ENCODE measurements at places on chromosomes 16 and 17.

GRCh38 chr16:69116256-69116875 is 10.9 kb downstream of the HAS3 start:
- no peak for DNase-seq

GRCh38 chr17:46826116-46826515 is 7.6 kb upstream of the WNT3 start:
- DNase-seq: no peak

GRCh38 chr17:54898576-54898975 is 2.1 kb upstream of the TOM1L1 start:
- no peak for DNase-seq

GRCh38 chr16:10949424-10949970 is 5.1 kb downstream of the CLEC16A start:
- peak; percentile 30 for DNase-seq

- DNase-seq: no peak
Observed at GRCh38 chr17:61426482-61427304, 25.5 kb upstream of the TBX4 start.

DNA sequence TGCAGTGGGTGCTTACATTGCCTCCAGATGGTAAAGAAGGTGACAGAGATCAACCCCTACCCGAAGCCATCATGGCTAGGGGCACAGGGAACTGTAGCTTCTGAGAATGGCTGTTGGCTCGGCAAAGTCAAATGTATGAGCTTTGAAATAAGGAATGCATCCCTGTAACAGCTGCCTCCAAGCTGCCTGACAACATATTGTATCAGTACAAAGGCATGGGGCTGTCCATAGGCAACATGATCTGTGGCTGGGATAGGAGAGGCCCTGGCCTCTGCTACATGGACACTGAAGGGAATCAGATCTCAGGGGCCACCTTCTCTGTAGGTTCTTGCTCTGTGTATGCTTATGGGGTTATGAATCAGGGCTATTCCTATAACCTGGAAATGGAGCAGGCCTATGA is 119.2 kb upstream of the NETO2 start:
- no peak for DNase-seq

- DNase-seq: peak; percentile 36
Observed at GRCh38 chr17:64320613-64321553, 57.8 kb upstream of the TEX2 start.

- no peak for DNase-seq
Observed at GRCh38 chr16:56641166-56641565, 2.7 kb downstream of the MT1A start.

GRCh38 chr16:89720551-89720812 is 216 bp downstream of the VPS9D1 start:
- peak; percentile 9 for DNase-seq

DNA sequence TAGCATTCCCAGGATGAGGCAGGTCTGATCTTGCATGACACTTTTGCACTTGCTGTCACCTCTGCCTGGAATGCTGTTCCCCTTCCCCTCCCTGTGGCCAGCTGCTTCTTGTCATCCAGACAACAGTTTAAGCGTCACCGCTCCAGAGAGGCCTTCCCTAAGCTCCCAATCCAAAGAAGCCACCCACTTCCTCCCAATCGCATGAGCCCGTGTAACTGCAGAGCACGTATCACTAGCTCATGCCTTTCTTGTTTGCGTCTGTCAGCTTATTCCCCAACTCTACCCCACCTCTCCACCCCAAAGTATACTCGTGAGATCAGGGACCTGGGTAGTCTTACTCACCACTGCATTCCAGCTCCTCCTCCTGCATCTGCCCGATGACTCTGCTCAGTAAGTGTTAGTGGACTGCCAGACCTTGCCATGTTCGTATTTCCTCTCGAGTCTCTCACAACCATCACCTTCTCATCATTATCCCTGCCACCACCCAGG is 92.8 kb downstream of the GAS7 start:
- DNase-seq: no peak

- DNase-seq: no peak
Observed at GRCh38 chr16:21590796-21591195, 8.6 kb upstream of the METTL9 start.

DNA sequence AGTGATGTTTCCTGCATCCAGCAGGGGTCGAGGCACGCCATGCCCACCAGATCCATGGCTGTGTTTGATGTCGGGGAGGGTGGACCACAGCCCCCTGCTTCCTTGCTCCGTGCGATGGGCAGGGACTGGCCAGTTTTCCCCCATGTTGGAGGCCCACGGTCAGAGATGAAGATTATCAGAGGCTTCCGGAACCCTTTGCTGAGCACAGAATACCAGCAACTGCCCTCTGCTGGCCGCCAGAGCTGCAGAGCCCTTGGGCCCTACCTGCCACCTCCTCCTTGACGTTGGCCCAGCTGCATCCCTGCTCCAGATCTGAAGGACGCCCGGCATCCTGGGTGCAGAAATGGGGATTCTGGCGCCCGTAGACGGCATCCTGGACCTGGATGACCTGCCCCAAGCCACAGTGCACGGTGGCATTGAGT is 23.7 kb upstream of the BCO1 start:
- no peak for DNase-seq

GRCh38 chr17:82297714-82298537 is 19.5 kb downstream of the CD7 start:
- DNase-seq: peak; percentile 94

DNA sequence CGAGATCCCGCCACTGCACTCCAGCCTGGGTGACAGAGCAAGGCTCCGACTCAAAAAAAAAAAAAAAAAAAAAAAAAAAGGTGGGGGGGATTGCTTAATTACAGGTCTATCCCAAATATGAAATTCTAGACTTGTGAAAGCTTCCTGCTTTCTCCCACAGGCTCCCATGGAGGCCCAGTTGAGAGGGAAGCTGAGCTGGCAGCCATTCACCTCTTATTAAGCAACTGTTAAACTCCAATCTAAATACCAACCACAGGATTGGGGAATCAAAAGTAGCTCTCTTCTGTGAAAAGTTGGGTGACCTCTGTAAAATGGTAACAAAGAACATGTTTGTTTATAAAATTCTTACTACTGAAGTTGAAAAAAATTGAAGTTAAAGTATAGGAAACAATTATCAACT is 45.8 kb upstream of the STAC2 start:
- DNase-seq: no peak

DNA sequence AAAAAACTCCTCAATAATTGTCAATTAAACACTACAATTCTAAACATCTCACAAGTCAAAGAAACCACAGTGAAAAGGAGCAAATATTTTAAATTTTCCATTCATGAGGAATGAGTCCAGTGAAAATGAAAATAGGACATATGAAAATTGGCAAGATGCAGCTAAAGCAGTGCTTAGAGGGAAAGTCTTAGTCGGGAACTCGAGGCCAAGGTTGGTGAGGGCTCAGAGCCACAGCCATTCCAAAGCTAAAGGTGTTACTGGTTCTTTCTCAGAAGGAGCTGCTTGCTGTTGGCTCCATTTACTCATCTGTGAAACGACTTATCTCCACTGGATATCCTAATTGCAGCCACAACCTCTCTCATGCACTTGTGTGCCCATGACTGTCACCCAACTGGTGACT is 6.5 kb downstream of the SLC38A8 start:
- DNase-seq: no peak

- DNase-seq: no peak
Observed at GRCh38 chr16:17204206-17204605, 266.6 kb downstream of the XYLT1 start.

DNA sequence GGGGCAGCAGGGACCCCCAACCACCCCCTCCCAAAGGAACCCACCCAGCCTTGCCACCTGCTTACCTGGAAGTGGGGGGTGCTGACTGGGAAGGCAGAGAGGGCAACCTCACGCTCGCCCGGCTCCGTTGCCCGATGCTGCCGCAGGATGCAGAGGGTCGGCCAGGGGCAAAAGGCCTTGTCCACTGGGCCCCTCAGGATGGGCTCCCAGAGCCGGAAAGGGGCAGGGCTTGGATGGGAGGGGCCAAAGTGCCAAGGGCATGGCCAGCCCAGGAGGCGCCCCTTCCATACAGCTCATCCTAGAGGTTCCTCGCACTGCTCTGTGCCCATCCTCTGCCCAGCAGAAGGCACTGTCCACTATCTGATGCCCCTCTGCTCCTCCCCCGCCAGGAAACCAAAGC is 59.4 kb downstream of the SRCIN1 start:
- DNase-seq: no peak

DNA sequence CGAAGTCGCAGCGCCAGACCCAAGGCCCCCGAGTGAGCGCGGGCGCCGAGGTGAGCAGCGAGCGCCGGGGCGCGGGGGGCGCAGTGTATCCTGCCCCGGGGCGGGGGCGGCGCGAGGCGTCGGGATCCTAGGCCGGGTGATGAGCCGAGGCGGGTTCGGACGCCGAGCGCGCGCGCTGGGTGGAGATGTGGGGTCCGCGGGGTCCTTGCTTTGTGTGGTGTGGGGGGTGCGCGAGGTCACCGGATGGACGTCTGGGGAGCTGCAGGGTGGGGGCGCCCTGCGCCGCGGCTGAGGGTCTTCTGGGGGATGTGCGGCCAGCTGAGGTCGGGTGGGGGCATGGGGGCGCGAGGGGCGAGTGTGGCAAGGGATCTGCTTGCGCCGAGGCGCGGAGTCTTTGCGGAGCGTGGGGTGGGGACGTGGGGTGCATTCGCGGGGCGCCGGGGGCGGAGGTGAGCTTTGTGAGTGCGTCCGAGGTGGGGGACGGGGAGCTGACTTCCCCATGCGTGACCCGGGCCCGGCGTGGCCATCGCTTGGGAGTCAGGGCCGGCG is 560 bp downstream of the RAI1 start:
- peak; percentile 26 for DNase-seq

DNA sequence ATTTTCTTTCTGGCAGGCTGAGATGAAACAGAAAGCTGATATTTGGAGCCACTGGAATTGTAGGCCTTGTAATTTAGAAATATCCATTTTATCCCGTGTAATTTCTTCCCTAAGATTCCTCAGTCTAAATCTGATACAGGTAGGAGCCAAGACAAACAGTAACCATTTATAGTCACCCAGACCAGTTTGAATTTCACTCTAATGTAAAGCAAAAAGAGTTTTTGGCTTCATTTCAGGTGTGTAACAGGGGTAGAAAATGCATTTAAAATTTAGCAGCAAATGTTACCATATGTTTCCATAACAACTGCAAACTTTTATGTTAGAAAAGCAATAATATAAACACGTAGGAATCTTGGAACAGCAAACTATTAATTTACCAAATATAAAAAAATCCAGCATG is 249.4 kb downstream of the FTO start:
- no peak for DNase-seq

- DNase-seq: no peak
Observed at GRCh38 chr16:89936034-89936433, 12.5 kb upstream of the DEF8 start.

GRCh38 chr16:58025351-58026138 is at the start of gene MMP15:
TSS of gene MMP15 (plus strand) at chr16:58025754. CDS start at chr16:58026351, 597 bp downstream.
- peak; percentile 35 for DNase-seq

- DNase-seq: no peak
Observed at GRCh38 chr16:68995011-68995504, 110.4 kb upstream of the HAS3 start.

DNA sequence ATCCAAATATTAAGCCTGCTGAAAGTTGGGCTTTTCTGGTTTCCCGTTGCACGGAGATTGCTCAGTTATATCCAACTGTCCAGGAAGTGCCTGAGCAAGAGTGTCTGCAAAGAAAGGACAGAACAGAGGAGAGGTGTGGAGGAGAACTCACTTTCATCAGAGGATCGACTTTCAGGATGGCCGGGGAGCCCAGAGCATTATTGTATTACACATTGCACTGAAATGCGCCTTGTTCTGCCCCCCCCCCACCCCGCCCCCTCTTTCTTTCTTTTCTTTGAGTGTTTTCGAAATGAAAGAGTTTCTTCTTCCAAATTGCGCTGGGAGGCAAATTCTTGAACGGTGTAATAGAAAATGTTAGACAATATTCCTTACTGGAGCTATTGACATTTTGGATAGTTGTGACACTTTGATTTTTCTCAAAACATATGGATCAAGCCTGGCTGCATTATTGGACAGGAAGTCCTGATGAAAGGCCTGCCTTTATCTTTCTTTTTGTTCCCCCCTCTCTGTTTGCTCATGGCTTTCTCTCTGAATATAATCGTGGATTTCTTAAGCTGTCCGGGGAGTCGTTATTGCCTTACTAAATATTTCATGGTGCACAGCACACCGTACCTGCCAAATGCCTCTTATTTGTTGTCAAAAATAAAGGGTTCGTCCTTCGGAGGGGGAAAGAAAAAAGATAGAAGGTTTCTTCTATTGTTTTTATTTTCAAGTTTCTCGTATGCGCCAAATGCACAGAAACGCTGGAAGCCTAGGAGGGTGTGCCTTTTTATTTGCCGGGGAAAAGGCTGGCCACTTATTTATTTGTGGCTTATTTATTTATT is 110.8 kb downstream of the IRX3 start:
- no peak for DNase-seq

- no peak for DNase-seq
Observed at GRCh38 chr16:4647644-4647980, 23.0 kb downstream of the MGRN1 start.

DNA sequence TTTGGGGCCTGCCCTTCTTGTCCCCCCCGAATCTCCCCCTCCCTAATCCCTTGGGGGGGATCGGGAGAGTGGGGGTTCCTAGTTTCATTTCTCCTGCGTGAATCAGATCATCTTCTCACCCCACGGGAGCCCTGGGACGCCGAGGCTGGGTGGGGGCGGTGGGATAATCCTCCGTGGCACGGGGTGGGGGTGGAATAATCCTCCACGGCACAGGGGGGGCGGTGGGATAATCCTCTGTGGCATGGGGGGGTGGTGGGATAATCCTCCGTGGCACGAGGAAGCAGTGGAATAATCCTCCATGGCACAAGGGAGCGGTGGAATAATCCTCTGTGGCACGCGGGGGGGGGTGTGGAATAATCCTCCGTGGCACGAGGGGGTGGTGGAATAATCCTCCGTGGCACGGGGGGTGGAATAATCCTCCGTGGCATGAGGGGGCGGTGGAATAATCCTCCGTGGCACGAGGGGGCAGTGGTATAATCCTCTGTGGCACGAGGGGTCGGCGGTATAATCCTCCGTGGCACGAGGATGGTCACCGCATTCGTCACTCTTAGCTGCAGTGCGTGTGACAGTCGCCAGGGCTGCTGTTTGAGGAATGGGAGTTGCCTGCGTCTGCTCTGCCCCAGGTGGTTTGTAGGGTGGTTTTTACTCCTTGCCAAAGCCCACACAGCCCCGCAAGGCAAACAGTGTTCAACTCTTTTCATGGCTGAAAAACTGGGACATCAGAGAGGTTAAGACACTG is 156.9 kb downstream of the LAT start:
- DNase-seq: no peak

GRCh38 chr16:47392081-47392480 is 68.8 kb downstream of the ITFG1 start:
- DNase-seq: no peak

- DNase-seq: no peak
Observed at GRCh38 chr16:12529582-12529981, 274.1 kb downstream of the CPPED1 start.

GRCh38 chr17:64036198-64036922 is 15.9 kb upstream of the ICAM2 start:
- DNase-seq: no peak

GRCh38 chr17:38465391-38466345 is 37.4 kb downstream of the ARHGAP23 start:
- DNase-seq: no peak

GRCh38 chr17:7019839-7020519 is 2.9 kb upstream of the BCL6B start:
- no peak for DNase-seq
